ENCODE measurements at places on chromosomes 3 and 15. TPM values are rescaled to one million over a fixed set of nuclear protein-coding genes. Genes with fewer than 3 reads are reported as not detected.

The CFAP91 gene
- 3.2 TPM for total RNA-seq

The ATP13A4 gene
- total RNA-seq = not detected

The OCA2 gene
- total RNA-seq = 0.49 TPM

The SCAMP5 gene
- total RNA-seq = 11.5 TPM

The SGO1 gene
- 0.38 TPM for total RNA-seq

The TJP1 gene
- total RNA-seq = 90.4 TPM

The CRBN gene
- 18.6 TPM for total RNA-seq

The PDZRN3 gene
- total RNA-seq = 1.0 TPM

The TLR9 gene
- total RNA-seq = not detected

The SCN11A gene
- not detected for total RNA-seq

The TADA3 gene
- total RNA-seq = 108 TPM

The GOLGA6L9 gene
- total RNA-seq = 0.81 TPM

The NBEAL2 gene
- total RNA-seq = 23.3 TPM

The FGD5 gene
- 0.51 TPM for total RNA-seq

The SH3GL3 gene
- total RNA-seq = 0.38 TPM

The BTLA gene
- not detected for total RNA-seq

The RBP2 gene
- not detected for total RNA-seq

The ZBTB47 gene
- total RNA-seq = 19.5 TPM

The CLDN1 gene
- total RNA-seq = 84.9 TPM

The IL1RAP gene
- total RNA-seq = 9.6 TPM

The SOX2 gene
- not detected for total RNA-seq

The XPC gene
- 13.9 TPM for total RNA-seq

The RTP4 gene
- total RNA-seq = not detected

The C15orf61 gene
- 6.6 TPM for total RNA-seq

The SLC12A6 gene
- total RNA-seq = 7.0 TPM

The CAMK2N2 gene
- total RNA-seq = 0.16 TPM

The P2RY14 gene
- total RNA-seq = not detected

All from mesangial cell (primary cell).